ENCODE measurements at places on chromosomes 13 and 19. TPM values are rescaled to one million over a fixed set of nuclear protein-coding genes. Genes with fewer than 3 reads are reported as not detected.

DNA sequence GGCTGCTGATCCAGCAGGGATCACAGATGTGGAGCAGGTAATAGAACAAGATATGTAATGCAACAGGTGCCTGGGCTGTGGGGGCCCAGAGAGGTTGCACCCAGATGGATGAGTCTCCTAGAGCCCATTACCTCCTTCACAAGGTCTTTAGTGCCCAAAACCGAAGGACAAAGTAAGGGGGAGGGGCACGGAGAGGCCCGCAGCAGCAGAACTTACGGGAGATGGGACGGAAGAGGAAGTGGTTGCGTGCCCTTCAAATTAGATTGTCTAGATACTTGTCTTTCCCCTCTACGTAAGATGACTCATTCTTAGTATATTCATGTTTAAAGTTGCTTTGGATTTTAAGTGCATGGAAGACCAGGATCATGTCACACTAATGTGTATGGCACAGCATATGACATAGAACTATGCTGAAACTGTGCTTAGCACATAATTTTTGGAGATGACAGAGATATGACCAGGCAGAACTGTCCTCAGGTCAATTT is 5.7 kb upstream of the MRPS31 start:
- peak; percentile 70 for DNase-seq

DNA sequence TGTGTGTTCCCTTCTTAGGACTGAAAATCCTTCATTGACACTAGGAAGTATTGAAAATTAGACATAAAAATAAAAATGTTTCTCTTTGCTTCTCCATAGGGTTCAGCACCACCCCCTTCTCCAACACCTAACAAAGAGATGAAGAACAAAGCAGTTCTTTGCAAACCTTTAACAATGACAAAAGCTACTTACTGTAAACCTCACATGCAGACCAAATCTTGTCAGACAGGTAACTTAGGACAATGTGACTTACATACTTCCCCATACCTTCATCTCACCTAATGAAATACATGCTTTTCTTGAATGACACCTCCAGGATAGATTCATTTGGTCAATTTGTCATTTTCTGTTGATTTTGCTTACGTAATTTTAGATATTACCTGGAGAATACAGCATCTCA is 99.9 kb downstream of the ZMYM2 start:
- no peak for DNase-seq

- no peak for DNase-seq
These were observed 61.1 kb downstream of the SLC15A1 start for GRCh38 chr13:98691360-98691759.

GRCh38 chr13:33144358-33144784 is 128.1 kb downstream of the KL start:
- DNase-seq, result no peak

DNA sequence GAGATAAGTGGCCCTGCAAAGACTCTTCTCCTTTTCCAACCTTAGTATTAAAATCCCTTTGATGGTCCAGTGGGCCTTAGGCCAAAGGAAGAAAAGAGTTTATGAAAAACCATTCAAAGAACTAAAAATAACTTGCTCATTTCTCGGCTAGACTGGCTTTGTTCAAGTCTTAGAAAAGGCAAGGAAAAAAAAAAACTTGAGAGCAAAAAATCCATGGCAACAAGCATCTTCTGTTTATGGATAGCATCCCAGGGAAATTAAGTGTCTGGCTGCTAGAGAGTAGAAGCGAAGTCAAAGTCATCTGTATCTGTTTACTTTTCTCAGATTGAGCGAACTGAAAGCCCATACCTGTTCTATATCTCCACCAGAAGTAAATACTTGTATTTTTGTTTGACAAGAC is 129.6 kb downstream of the KCTD15 start:
- DNase-seq, result no peak

- DNase-seq, result peak; percentile 57
These were observed 880 bp upstream of the TMEM160 start for GRCh38 chr19:47049307-47049700.

DNA sequence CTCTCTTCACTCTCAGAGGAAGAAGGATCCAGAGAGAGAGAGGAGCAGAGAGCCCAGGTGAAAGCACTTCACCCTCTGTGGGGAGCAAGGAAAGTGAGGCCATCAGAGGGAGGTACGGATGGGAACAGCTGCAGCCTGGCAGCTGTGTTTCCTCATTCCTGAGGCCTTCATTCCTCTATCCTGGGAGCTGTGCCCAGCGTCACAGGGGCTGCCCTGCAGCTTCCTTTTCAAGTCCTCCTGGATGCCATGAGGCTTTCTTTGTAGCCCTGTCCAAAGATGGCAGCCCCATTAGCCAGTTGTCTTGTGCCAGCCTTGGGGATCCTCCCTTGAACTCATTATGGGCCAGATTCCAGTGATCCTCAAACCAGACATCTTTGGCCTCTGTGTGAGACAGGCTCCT is 76.8 kb upstream of the PCDH8 start:
- no peak for DNase-seq

DNA sequence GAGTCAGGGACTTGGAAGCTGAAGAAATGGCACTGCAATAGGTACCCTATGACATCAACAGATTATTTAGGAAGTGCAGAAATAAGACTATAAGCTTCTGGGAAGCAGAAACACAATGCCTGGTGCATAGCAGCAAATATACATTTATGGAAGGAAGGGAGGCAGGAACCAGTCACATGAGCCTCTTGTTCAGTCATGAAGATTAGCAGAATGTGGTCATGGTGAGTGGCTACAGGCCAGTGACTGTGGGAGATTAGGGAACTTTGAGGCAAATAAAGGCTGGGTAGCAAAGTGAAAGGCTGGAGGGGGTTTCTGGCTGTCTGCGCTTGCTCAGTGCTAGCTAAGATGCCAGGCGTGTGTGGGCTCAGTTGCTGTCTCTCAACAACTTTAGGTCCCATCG is 96.3 kb downstream of the EPSTI1 start:
- DNase-seq, result no peak

DNA sequence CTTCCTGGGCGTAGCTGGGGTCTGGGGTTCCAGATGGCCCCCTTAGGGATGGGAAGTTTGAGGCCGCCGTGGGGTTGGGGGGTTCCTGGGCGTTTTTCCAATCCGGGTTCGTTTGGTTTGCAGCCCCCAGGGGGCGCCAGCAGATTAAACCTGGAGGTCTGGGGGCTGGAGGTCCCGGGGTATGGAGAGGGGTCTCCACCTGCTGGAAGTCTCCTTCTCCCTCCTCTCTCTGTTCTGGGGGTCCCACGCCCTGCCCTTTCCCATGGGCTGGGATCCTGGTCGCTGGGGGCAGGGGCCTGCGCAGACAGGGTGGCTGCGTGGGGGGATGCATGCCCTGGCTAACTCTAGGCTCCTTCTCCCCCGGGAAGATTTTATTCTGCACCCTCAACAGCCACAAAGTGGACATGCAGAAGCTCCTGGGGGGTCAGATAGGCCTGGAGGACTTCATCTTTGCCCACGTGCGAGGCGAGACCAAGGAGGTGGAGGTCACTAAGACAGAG is 899 bp downstream of the GIPC3 start:
- no peak for DNase-seq

GRCh38 chr13:30708541-30708940 is 26.8 kb upstream of the ALOX5AP start:
- DNase-seq, result peak; percentile 24

DNA sequence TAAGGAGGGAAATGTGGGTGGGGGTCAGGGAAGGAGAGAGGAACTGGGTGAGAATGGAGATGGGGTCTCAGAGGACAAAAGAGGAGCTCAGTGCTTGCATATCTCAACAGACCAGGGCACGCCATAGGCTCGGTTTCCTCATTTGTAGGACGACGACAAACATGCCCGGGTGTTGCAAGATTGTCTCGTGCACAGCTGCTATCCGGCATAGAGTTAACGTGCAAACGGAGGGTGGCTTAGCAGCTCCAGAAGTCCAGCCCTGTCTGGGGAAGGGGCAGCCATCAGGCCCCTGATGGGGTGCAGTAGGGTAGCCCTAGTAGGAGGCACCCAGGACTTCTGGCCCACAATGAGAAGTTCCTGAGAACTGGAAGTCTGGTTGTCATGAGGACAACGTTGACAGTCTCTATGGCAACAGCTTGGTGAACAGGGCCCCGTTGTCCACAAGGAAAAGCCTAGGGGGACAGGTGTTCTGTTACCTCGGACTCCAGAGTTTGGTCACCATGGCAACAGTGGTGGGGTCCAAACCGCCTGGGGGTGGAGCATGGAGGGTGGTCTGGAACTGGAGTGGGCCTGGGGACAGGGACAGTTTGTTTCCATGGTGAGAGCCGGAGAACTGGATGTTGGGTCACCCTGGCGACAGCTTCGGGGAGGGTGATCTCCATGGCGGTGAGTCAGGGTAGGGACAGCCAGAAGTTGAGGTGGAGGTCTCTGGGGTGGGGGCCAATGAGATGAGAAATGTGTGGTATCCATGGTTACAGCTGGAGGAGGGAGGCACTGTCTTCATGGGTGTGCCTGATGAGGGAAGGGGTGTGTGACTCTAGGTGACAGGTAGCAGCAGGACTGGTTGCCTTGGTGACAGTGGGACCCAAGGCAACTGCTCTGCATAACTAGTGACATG is 16.8 kb downstream of the TM6SF2 start:
- DNase-seq, result peak; percentile 12

- DNase-seq, result peak; percentile 77
These were observed at the start of gene SSC5D for GRCh38 chr19:55487924-55488687. SSC5D (plus strand) TSS chr19:55488436; CDS start chr19:55488590, 154 bp downstream.

DNA sequence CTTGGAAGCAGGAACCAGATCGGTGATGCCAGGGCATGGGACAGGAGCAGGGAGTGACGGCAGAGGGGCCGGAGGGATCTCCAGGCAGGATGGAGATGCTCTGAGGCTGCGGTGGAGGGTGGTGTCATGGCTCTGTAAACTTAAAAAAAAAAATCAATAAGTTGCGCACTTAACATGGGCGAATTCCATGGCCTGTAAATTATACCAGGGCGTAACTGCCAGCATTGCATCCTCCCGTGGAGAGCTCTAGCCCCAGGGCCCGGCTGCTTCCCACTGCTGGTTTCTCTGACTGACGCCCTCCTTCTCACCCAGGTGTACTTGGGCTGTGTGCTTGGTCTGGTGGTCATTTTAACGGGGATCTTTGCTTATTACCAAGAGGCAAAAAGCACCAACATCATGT is 8.7 kb downstream of the ATP12A start:
- DNase-seq, result no peak

GRCh38 chr13:48160606-48161278 is 65.8 kb upstream of the MED4 start:
- DNase-seq, result peak; percentile 47

DNA sequence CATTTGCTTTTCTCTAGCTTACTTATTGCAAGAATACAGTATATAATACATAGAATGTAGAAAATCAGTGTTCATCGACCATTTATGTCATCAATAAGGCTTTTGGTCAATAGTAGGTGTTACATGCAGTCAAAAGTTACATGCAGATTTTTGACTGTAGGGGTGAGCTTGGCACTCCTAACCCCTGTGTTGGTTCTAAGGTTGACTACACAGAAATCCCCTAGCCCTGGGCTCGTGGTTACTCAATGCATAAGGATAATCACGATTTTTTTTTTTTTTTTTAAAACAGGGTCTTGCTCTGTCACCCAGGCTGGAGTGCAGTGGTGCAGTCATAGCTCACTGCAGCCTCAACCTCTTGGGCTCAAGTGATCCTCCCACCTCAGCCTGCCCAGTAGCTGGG is 4.0 kb upstream of the NWD1 start:
- DNase-seq, result no peak

DNA sequence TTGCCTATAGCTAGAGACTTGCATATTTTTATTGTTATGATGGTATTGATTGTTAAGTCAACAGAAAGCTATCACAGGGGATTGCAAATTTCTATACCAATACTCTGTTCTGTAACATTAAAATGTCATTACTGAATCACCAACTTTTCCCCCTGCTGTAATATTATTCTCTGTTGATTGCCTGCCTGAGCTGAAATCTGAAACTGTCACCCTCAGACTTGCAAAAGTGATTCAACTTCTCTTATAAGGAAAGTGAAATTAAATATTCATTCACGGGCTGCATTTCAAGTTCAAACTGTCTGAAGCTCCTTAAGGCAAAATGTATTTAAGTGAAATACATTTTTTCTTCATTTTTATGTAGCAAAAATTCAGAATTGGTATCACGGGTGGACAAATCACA is 723.2 kb downstream of the PCDH9 start:
- no peak for DNase-seq

GRCh38 chr19:41689993-41690800 is 2.1 kb upstream of the CEACAM7 start:
- DNase-seq, result no peak

DNA sequence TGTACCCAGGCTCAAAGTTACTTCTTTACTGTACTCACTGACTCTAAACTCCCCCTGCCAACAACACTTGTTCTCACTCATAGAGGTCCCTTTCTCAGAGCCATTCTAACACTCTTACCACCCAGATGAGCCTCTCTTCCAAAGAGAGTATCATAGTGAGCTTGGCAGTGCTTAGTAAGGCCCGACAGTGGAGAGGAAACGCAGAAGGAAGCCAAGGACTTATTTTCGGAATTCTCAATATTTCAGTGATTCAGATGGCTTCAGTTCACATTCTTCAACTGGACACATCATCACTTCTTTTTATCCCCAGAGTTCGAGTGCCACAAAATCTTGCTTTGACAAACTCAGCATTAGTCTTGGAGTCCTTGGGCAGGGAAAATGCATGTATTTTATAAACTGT is 285.9 kb downstream of the DNAJC15 start:
- no peak for DNase-seq

DNA sequence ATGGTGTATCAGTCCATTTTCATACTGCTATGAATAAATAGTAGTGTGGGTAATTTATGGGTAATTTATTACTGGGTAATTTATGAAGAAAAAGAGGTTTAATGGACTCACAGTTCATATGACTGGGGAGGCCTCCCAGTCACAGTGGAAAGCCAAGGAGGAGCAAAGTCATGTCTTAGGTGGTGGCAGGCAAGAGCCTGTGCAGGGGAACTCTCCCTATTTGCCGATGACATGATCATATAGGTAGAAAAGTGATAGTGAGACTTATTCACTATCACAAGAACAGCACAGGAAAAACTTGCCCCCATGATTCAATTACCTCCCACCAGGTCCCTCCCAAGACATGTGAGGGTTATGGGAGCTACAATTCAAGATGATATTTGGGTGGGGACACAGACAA is 1137.7 kb downstream of the UQCRFS1 start:
- no peak for DNase-seq

GRCh38 chr13:72545030-72545719 is 182.3 kb downstream of the MZT1 start:
- no peak for DNase-seq

- no peak for DNase-seq
These were observed 412.3 kb upstream of the SLITRK1 start for GRCh38 chr13:84294576-84294975.

- DNase-seq, result no peak
These were observed 515.0 kb upstream of the KLHL1 start for GRCh38 chr13:70623239-70623638.

The ADAMTSL5 gene
- total RNA-seq, result 3.8 TPM

The SLC25A41 gene
- not detected for total RNA-seq

The HSPB6 gene
- total RNA-seq, result 0.10 TPM
